A549 treated with CORT108297 at 1 μM for 4 hours (cell line): ENCODE measurements at places on chromosomes 1 and 21. TPM values are rescaled to one million over a fixed set of nuclear protein-coding genes. Genes with fewer than 3 reads are reported as not detected.

CTPS1 gene
- 78.9 to 108 TPM (median 92.3 TPM) in 5 replicates for total RNA-seq

DMRTA2 gene
- total RNA-seq: 0.06 to 0.23 TPM (median 0.17 TPM) in 5 replicates

IL6R gene
- total RNA-seq: 16.8 to 23.9 TPM (median 18.5 TPM) in 5 replicates

FAM43B gene
- total RNA-seq: 3.3 to 5.9 TPM (median 5.4 TPM) in 5 replicates

HTR6 gene
- total RNA-seq: 0.10 to 0.15 TPM (median 0.10 TPM) in 5 replicates

CADM3 gene
- 0.03 to 0.24 TPM (median 0.12 TPM) in 5 replicates for total RNA-seq

MAGI3 gene
- total RNA-seq: 3.2 to 4.7 TPM (median 4.5 TPM) in 5 replicates

CA6 gene
- total RNA-seq: not detected in 5 replicates

ORC1 gene
- total RNA-seq: 18.0 to 19.7 TPM (median 18.6 TPM) in 5 replicates

CFAP107 gene
- total RNA-seq: not detected in 5 replicates

DYNLT5 gene
- not detected in 5 replicates for total RNA-seq

BTBD19 gene
- total RNA-seq: 2.1 to 3.5 TPM (median 2.9 TPM) in 5 replicates

NR5A2 gene
- 3.7 to 5.3 TPM (median 5.0 TPM) in 5 replicates for total RNA-seq

S100A3 gene
- total RNA-seq: 93.8 to 105 TPM (median 100 TPM) in 5 replicates

OR6K3 gene
- total RNA-seq: not detected in 5 replicates

RHOU gene
- total RNA-seq: 4.4 to 7.2 TPM (median 6.2 TPM) in 5 replicates

RNU1-1 gene
- 11.7 TPM in 1 of 5 replicates, not detected in the others for total RNA-seq

LMX1A gene
- total RNA-seq: 0.02 TPM in 1 of 5 replicates, not detected in the others

SLC6A17 gene
- 4.6 to 7.0 TPM (median 5.8 TPM) in 5 replicates for total RNA-seq

GPR52 gene
- not detected in 5 replicates for total RNA-seq

USH2A gene
- not detected in 5 replicates for total RNA-seq

FCRL2 gene
- not detected in 5 replicates for total RNA-seq

KIF21B gene
- total RNA-seq: 1.5 to 3.3 TPM (median 2.5 TPM) in 5 replicates

HPDL gene
- total RNA-seq: 3.1 to 5.3 TPM (median 4.7 TPM) in 5 replicates

KISS1 gene
- total RNA-seq: 0.27 to 1.2 TPM (median 0.73 TPM) in 4 of 5 replicates, not detected in the other

CFHR2 gene
- total RNA-seq: not detected in 5 replicates

CD1B gene
- not detected in 5 replicates for total RNA-seq

FMO4 gene
- 0.44 to 0.68 TPM (median 0.50 TPM) in 5 replicates for total RNA-seq

CRYAA gene
- total RNA-seq: 0.18 TPM in 1 of 5 replicates, not detected in the others

TTC22 gene
- total RNA-seq: not detected in 5 replicates

NCF2 gene
- 1.3 to 3.9 TPM (median 2.0 TPM) in 5 replicates for total RNA-seq

HHIPL2 gene
- 10.3 to 11.4 TPM (median 10.4 TPM) in 5 replicates for total RNA-seq

SPRR2E gene
- not detected in 5 replicates for total RNA-seq

CNTN2 gene
- total RNA-seq: 0.01 to 0.03 TPM (median 0.03 TPM) in 3 of 5 replicates, not detected in the others

RHD gene
- not detected in 5 replicates for total RNA-seq

TCHH gene
- 0.20 to 0.26 TPM (median 0.24 TPM) in 5 replicates for total RNA-seq

MRPL20 gene
- 128 to 150 TPM (median 137 TPM) in 5 replicates for total RNA-seq

KLHDC9 gene
- total RNA-seq: 1.1 to 2.7 TPM (median 1.8 TPM) in 5 replicates

BSND gene
- 0.02 TPM in 1 of 5 replicates, not detected in the others for total RNA-seq

CLCA1 gene
- total RNA-seq: not detected in 5 replicates

MR1 gene
- total RNA-seq: 5.9 to 8.4 TPM (median 7.1 TPM) in 5 replicates

SELP gene
- total RNA-seq: not detected in 5 replicates

KRTAP6-2 gene
- not detected in 5 replicates for total RNA-seq

HMCN1 gene
- total RNA-seq: 0.02 to 0.13 TPM (median 0.06 TPM) in 5 replicates

ADPRS gene
- total RNA-seq: 21.4 to 29.6 TPM (median 27.5 TPM) in 5 replicates

LCE2B gene
- not detected in 5 replicates for total RNA-seq

VSIG8 gene
- total RNA-seq: 0.05 TPM in 2 of 5 replicates, not detected in the others

OPTC gene
- total RNA-seq: not detected in 5 replicates

GALE gene
- 66.6 to 81.1 TPM (median 78.8 TPM) in 5 replicates for total RNA-seq

LCE1F gene
- total RNA-seq: not detected in 5 replicates
